ENCODE measurements at places on chromosomes 2 and 18.
A peak's percentile ranks its signal among the peaks of the same experiment; 100 is the strongest.

DNA sequence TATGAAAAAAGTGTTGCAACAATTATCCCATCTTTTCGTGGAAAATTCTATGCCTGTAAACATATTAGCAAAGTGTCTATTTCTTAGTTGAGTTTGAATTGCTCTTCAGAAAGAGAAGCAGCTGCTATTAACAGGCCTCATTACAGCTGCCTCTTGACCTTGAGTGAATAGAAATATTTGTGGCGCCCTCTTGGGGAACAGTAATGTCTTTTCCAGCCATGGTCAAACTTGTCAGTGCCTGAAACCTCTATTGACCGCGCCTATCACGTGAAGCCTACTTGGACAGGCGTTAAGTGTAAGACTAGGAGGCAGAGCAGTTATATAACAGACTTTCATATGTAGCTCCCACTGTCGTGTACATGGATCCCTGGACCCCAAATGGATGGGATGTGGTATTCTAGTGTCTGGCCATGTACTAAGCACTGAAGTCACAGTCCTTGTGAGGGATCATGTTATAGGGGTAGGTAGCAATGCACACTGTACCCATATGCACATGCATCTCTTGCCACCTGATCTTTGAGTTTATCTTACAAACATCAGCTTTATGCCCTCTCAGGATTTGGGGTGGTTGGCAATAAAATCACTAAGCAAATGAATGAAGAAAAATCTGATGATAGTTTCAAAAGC lies 245.0 kb downstream of the PTGR3 start:
- DNase-seq = peak; percentile 9

- DNase-seq = no peak
Measured at GRCh38 chr2:127558911-127559310, 23.4 kb downstream of the MYO7B start.

GRCh38 chr2:31070339-31071125 lies 67.7 kb downstream of the GALNT14 start:
- DNase-seq = no peak

DNA sequence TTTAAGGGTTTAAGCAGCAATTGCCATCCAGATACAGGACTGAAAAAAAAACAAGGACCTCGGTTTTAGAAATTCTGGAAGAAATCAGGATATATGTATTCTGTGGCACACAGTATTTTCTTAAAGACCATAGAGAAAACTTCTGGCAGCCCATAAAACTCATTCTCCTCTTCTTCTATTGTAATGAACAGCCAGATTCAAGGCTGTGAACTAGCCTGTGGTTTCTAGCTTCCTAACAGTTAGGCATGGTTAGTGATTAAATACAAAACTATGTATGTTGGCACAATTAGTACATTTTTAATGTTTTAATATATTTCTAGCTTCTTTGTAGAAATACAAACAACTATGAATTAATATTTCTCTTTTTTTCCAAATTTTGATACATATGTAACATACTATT lies 555.7 kb downstream of the DSC3 start:
- DNase-seq = no peak

DNA sequence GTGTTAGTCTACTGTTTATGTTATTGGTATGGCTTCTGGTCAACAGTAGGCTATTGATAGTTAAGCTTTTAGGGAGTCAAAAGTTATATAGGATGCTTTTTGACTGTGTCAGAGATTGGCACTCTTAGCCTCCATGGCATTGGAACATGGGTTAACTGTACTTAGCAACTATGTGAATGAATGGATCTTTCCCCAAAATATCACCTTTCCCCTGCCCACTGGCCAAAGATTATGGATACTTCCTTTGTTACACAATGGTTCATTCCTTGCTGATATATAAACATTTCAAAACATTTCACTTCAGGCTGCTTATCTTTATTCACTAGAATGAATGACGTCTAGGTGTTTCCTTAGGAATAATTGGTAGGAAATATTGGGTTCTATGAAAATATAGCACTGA lies 62.1 kb upstream of the DOCK10 start:
- no peak for DNase-seq

DNA sequence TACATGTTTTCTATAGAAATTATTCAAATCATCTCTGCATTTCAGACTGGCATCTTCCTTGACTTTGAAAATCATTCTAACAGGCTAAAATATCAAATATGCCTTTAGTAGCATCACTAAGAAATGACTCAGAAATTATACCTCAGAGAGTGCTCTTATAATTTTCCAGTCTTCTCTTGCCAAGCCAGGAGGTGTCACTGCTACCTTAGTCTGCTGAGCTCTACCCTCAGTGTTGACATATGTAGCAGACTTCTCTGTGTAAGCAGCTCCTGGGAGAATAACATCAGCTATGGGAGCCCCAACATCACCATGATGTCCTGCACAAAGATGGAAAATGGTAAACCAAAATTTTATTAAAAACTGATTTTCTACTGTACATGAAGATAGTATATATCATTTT lies 31.6 kb downstream of the NDUFS1 start:
- DNase-seq = no peak

GRCh38 chr18:9663377-9663776 lies 44.7 kb upstream of the RAB31 start:
- no peak for DNase-seq

Data from iPS DF 19.7 (cell line).